ENCODE measurements at places on chromosomes 12 and 14.

GRCh38 chr14:68694516-68695235 is 98.2 kb downstream of the ZFP36L1 start:
- DNase-seq = no peak

DNA sequence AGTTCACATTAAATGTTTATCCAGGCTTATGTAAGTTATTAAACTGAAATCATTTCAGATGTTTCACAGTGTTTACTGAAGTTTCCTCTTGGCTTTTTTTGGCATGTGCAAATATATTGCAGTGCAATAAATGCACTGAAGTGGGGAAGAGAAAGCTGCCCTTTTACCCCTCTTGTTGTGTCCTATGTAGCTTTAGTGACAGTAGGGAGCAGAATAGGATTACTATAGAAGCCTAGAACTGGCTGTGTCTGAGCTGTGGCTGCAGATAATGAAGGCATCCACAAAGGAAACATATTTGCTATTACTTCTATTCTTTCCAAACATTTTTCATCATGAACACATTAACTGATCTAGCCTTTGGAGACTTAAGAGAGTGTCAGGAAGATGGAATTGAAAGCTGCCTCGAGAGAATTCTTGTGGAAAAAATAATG is 24.1 kb upstream of the CNTN1 start:
- no peak for DNase-seq

- no peak for DNase-seq
These were observed 201.6 kb downstream of the RAD51B start for GRCh38 chr14:68020999-68021663.

GRCh38 chr12:13368431-13368830 is 171.9 kb downstream of the EMP1 start:
- peak; percentile 33 for DNase-seq

DNA sequence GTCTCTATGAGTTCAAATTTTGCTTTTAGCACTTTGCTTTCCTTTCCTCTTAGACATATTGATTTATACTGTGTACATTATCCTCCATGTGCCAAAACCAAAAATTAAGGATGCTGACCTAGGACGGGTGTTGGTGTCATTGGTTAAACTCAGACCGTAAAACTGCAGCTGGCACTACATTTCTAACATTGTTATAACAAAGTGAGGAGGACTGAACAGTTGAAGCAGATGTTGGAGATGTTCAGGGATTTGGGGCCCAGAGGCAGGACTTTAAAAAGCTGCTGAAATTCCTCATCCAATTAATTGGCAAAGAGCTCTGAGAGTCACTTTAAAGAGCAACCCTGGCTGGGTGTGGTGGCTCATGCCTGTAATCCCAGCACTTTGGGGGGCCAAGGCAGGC is 72.4 kb downstream of the TMTC1 start:
- peak; percentile 2 for DNase-seq

GRCh38 chr12:114672817-114673168 is 11.2 kb downstream of the TBX3 start:
- DNase-seq = no peak

DNA sequence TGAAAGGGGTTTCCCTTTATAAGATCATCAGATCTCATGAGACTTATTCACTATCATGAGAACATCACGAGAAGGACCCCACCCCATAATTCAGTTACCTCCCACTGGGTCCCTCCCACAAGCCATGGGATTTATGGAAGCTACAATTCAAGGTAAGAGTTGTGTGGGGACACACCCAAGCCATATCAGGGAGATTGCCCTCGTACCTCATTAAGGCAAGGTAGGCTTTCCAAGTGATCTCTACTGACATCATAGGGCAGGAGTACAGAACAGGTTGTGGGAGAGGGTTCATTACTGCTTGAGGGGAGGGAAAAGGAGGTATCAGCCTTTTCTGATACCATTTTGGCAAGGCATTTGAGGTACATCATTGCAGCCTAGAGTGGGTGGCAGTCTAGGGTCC is 524.6 kb downstream of the PRKD1 start:
- DNase-seq = no peak

DNA sequence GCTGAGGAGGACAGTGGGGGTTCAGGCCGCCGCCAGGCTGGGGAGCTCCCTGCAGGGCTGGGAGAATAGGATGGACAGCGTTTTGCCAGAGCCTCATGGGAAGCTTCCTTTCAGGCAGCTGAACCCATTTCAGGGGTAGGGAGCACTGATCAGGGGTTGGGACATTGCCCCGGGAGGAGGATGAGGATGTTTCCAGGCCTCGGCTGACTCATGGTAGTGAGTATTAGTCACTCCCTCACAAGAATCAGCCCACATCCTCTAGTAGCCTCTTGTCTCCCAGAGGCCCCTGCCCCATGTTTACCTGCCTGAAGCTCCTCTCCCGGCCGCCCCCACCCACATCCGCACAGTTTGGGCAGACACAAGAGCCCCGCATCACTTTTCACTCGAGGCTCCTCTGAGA is 89.8 kb downstream of the ZFP36L1 start:
- DNase-seq = no peak

GRCh38 chr12:118606690-118607089 is 230.3 kb downstream of the SUDS3 start:
- DNase-seq = no peak

GRCh38 chr14:65986041-65986440 is 500.1 kb upstream of the CCDC196 start:
- no peak for DNase-seq

Data from NCI-H1105 treated with DMSO at 0.1 percent for 48 hours (cell line).